ENCODE measurements at places on chromosomes 7 and 10. TPM values are rescaled to one million over a fixed set of nuclear protein-coding genes. Genes with fewer than 3 reads are reported as not detected.
A peak's percentile ranks its signal among the peaks of the same experiment; 100 is the strongest.

Gene ANKRD26
- total RNA-seq: 8.7 TPM

DNA sequence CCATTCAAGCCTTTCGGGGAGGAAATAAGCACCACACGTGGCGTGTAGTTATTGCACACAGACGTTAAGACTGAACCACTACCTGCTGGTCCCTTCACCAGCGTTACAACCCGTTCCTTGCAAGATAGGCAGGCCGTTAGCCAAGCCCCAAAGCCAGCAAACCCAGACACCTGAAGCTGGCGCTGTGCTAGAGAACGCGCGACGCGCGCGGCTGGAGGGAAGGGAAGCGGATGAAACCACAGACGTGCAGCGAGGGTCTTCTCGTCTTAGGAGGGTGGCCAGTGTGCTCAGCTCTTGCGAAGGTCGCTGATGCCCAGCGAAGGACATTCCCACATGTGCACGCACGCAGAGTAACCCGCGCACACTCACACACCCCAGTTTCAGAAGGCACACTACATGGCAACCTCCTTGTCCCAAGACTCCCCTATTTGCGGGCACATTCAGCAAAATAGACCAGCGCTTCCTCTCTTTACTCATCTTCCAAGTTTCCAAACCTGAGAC lies 980 bp downstream of the TMEM26 start:
- H3K27me3 ChIP-seq: peaks cover 42% of the 10 kb centered on the region
- no peaks in the 10 kb centered on the region for H3K36me3 ChIP-seq
- DNase-seq: peak; percentile 15
- H3K4me1 ChIP-seq: peaks cover 5% of the 10 kb centered on the region

DNA sequence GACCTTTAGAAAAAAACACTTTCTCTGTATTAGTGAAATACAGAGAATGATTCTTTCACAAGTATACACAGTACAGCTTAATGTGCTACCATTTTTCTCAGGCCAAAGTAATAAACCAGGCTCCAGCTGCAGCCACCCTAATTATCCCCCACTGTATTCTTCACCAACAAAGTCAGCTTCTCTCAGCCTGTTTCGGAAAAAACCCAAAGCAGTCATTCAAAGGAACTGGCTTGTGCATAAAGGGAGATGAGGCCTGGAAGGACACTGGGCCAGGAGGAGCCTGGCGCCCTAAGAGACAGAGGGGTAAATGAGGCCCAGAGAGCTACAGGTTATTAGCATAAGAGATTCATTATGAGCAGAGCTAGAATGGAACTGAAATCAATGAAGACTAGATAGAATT lies 9.2 kb downstream of the USP54 start:
- H3K27me3 ChIP-seq: no peaks in the 10 kb centered on the region
- H3K36me3 ChIP-seq: no peaks in the 10 kb centered on the region
- no peak for DNase-seq
- peaks cover 17% of the 10 kb centered on the region for H3K4me1 ChIP-seq
- no peak overlapping the region for H3K27ac ChIP-seq
- no peak overlapping the region for H3K4me3 ChIP-seq

Gene LLCFC1
- not detected for total RNA-seq

Gene TRIM50
- total RNA-seq: 9.8 TPM

GRCh38 chr7:74505471-74506324 lies 52.0 kb downstream of the GTF2IRD1 start:
- H3K4me3 ChIP-seq: no peak overlapping the region
- H3K36me3 ChIP-seq: no peaks in the 10 kb centered on the region

GRCh38 chr10:132847416-132847777 lies 61.5 kb upstream of the NKX6-2 start:
- no peak for DNase-seq
- H3K27ac ChIP-seq: no peak overlapping the region
- H3K36me3 ChIP-seq: no peaks in the 10 kb centered on the region

Gene TMEM213
- 0.03 TPM for total RNA-seq

DNA sequence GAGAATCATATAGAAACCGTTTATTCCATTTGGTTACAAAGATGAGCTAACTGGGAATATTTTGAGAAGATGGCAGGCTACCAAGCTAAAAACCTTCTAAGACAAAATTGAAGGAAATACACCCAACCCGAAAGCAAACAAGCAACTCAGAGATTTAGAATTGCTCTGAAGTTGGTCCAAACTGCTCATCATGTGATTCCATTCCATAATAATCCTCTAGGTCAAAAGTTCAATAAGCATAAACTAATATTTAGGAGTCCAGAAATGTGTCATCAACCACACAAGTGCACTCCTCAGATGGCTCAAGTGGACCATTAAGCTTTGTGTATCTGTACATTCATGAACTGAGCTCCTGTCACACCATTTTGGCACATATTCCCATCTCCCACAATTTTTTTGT lies 28.7 kb downstream of the DGKI start:
- H3K36me3 ChIP-seq: no peaks in the 10 kb centered on the region
- peaks cover 10% of the 10 kb centered on the region for H3K4me1 ChIP-seq
- DNase-seq: no peak
- H3K4me3 ChIP-seq: no peak overlapping the region
